ENCODE measurements at places on chromosomes 2 and 18. TPM values are rescaled to one million over a fixed set of nuclear protein-coding genes. Genes with fewer than 3 reads are reported as not detected.

CHRND gene
- total RNA-seq: not detected

DSC2 gene
- total RNA-seq: not detected

GAL3ST2 gene
- not detected for total RNA-seq

BARD1 gene
- 8.9 TPM for total RNA-seq

ST8SIA5 gene
- not detected for total RNA-seq

FAHD2A gene
- 32.8 TPM for total RNA-seq

CXXC1 gene
- total RNA-seq: 46.9 TPM

DIPK1C gene
- total RNA-seq: not detected

IL1R2 gene
- 0.50 TPM for total RNA-seq

XDH gene
- total RNA-seq: 0.17 TPM
